Occipital lobe (tissue), 3 donors: ENCODE measurements at places on chromosomes 12 and 14.

GRCh38 chr12:90064852-90065801, 356.5 kb upstream of the ATP2B1 start:
- no peak for DNase-seq

DNA sequence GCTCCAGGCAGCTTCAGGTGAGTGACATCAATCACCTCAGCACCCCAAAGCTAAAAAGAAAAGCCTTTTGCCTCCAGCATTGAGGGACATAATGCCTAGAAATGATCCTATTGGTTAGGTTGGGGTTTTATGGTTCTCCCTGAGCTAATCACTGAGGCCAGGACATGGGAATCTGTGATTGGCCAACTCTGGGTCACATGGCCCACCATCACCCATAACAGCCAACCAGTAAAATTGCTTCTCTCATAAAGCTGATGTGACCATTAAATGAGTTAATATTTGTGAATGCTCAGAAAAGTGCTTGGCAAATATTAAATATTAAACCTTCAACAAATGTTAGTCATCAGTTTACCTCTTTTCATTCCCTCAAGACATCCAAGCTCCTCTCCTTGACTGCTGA, 60.2 kb downstream of the TBX3 start:
- DNase-seq: no peak

DNA sequence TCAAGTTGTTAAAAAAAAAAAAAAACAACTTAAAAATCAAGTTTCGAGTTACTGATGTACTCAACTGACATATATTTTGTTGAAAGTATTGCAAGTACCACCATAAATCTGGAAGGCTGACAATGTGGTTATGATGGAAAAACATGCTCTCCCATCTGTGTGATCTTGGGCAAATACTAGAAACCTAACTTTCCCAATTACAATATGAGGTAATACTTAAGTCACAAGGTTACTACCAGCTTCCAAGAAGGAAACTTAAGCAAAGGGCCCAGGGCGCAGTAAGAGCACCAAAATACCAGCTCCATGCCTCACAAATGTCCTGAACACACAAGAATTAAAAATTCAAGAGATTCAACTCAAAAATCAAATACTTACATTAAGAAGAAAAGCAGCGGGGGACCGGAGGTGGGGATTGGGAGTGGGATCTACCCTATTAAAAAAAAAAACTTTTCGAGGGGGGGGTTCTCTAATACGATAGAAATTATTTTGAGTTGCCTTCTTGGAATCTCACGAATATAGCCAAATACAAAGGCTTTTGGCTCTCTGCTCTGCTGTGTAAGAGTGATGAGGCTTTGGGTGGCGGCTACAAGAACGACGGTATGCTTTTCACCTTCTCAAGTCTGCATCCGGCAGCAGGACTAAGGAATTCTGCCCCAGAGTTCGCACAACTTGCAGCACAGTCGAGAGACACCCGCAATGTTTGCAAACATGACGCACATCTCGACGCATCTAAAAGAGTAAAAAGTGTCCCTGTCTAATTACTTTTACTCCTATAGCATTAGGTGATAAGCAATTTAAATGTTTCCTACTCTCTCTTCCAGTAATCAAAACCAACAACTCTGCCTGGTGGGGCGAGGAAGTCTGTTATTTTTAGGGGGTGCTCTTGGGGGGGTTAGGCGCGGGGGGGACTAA, 1.1 kb downstream of the SAV1 start:
- DNase-seq: no peak

DNA sequence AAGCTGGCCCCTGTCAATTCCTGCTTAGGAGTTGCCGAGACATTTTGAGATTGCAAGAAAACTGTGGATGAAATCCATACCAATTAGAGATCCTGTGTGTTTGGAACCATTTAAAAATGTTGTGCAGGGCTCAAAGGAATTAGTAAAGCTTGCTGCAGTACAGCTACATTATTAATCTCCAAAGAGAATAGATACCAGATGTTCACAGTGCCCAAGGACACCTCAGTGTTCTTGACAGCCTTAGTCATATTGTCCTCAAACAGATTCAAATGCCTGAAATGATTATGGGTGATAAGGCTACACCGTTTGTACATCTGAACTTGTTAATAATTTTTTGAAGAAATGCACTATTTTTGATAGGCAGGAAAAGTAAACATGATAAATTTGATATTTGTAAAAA, 164.6 kb downstream of the MSRB3 start:
- no peak for DNase-seq

GRCh38 chr12:110687396-110688169, 1.3 kb downstream of the HVCN1 start:
- DNase-seq: no peak

DNA sequence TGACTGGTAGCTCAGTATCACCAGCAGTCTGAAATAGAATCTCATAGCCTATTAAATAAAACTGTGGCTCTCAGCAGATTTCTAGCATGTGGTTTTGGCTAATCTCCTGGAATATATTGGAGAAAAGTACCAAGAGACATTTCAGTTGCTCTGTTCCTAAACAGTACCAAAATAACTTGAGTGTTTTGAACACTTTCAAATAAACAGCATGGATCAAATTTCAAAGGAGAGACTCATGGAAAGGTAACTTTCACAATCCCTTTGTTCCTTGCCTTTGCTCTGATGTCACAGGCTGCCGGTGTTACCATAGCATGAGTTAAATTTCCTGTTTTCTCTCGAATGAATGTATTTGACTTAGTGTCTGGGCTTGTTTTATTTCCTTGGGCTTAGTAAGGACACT, 3.4 kb downstream of the ARG2 start:
- DNase-seq: no peak

GRCh38 chr14:49220492-49220891, 365.7 kb downstream of the RPS29 start:
- DNase-seq: no peak

- DNase-seq: no peak
These were observed 57.6 kb downstream of the BRMS1L start for GRCh38 chr14:35883677-35884293.

DNA sequence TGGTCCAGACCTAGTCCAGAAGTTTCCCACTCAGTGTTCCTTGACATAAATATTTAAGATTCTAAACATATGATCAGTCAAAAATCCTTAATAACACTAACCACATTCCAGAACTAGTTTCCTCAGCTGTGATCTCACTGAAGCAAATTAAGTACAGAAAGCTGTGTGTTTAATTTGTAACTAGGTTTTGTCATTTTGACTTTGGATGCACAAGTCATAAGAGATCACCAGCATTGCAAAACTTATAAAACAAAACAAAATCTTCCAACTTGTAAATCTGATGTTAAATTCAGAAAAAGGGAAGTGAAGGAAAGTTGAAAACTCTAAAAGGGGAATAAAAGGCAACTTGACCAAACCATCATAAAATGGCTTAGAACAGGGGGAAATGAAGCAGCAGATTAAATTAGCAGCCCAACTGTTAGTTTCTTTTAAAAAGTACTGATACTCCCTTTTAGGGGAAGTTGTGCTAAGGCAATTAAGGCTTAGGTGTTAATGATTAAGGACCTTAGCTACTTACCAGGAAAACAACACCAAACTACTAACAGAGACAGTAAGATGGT, 56.6 kb downstream of the SH2B3 start:
- no peak for DNase-seq

DNA sequence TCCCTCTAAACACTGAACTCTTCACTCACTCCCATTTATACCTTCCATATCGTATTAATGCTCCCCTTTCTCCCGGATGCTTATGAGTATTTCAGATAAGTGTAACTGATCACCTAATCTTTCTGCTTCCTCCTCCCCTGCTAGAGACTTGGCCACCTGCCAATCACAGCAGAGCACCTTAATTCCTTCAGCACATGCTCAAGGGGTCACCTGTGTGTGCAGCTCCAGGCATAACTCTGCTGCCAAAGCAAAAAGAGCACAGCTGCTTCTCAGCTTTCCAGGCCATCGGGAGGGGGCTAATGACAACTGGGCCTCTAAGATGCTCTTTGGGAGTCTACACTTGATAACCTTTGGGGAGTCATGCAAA, 106.9 kb upstream of the DYRK2 start:
- no peak for DNase-seq

- DNase-seq: no peak
These were observed 31.0 kb upstream of the TMTC2 start for GRCh38 chr12:82655751-82656150.

GRCh38 chr12:64894827-64895475, 70.5 kb downstream of the TBC1D30 start:
- no peak for DNase-seq

- no peak for DNase-seq
These were observed 59.7 kb downstream of the CPM start for GRCh38 chr12:68873316-68873715.
